Globus pallidus (tissue), 1 donor: ENCODE measurements at places on chromosomes 2 and 18.
A peak's percentile ranks its signal among the peaks of the same experiment; 100 is the strongest.

DNA sequence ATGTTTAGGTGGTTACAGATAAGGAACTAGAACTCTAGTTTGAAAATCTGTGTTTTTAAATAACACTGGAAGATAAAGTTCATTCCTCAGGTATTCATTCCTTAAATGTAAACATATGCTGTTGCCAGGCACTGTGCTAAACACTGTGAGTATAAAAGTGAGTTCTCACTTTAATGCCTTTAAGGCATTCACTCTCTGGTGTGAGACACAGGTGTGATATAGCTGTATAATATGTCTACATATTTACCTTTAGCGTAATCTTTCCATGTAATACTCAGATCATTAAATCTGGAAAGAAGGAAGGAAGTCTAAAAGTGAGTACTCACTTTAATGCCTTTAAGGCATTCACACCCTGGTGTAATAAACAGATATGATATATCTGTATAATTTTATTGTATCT, 472.6 kb downstream of the PARD3B start:
- no peak for DNase-seq

GRCh38 chr2:120344976-120345581, 857 bp upstream of the INHBB start:
- peak; percentile 11 for DNase-seq

GRCh38 chr2:107020392-107020791, 134.4 kb upstream of the ST6GAL2 start:
- DNase-seq, result no peak

DNA sequence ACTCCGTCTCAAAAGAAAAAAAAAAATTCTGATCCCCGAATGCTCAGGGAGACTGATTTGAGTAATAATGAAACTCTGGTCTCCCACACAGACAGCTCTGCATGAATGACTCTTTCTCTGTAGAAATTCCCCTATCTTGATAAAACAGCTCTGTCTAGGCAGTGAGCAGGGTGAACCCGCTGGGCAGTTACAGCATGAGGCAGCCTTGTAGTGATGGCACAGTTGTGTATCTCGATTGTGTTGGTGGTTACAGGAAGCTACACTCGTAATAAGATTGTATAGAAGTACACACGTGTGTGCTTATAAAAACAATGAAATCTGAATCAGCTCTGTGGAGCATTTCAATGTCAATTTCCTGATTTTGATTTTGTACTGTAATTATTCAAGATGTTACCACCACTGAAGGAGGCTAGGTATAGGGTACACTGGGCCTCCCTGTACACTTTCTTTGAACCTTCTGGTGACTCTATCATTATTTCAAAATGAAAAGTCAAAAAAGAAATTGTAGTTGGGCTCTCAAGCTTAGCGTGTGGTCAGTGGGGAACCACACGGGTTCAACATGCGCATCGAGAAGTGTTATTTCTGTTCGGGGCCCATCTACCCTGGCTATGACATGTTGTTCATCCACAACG, 34.9 kb upstream of the ATP8B1 start:
- no peak for DNase-seq

GRCh38 chr2:181602017-181602416, 54.9 kb downstream of the CERKL start:
- DNase-seq, result no peak

DNA sequence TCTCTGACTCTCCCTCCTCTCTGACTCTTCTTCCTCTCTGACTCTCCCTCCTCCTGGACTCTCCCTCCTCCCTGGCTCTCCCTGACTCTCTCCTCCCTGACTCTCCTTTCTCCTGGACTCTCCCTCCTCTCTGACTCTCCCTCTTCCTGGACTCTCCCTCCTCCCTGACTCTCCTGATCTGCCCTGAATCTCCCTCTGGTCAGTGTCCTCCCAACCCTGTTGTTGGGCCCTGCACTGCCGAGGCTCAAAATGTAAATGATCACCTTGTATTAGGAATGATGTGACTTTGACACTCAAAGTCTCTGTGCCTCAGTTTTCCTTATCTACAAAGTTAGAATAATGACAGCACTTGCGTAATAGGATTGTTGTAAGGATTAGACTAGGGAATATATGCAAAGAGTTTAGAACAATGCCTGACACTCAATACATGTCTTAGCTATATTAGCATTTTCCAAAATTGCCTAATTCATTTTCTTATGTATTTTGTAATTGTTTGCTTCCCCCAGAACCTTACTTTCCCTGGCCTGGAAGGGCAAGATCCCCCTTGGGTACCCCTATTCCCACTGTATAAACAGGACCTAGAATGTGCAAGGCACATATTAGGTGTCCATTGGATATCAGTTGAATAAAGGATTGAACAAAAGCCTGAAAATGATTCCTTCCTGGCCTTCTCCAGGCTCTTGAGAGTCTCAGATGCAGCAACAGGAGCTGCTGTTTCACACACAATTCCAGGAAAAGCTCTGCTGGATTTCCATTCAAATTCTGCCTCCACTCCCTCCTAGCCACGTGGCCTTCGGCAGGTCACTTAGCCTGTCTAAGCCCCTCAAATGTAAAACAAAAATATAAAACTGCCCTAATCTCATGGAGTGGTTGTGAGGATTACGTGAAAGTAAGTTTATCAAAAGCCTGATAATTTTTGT, 170.1 kb downstream of the INHBB start:
- no peak for DNase-seq

DNA sequence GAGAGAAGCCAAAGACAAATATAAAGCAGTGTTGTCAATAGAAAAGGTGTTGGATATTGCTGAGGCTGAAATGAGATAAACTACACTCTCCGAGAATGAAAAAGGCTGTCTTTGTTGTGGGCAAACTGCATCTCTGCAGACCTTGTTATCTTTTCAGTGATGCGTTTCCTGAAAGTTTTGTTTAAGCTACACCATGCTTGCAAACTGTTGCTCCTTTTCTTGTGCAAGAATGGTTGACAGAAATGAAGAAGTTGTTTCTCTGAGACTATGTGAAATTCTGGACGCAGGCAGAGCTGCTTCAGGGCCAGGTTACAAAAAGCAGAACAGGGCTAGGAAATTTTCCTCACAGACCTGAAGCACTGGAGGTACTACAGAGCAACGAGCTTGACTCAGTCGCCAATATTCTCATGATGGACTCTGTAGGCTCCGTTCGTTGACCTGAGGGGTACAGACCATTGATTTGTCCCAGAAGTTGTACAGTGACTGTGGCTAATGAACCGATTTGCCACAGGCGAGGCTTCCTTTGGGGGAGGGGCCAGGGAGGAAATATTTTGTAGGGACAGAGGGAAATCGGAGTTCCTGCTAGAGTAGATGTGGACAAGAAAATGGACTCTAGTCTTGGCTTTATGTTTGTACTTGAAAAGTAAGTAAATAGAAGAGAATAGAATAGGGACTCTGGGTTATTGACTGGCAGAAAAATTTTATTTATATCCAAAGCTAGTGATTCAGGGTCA, 3.5 kb upstream of the ATL2 start:
- DNase-seq, result no peak

DNA sequence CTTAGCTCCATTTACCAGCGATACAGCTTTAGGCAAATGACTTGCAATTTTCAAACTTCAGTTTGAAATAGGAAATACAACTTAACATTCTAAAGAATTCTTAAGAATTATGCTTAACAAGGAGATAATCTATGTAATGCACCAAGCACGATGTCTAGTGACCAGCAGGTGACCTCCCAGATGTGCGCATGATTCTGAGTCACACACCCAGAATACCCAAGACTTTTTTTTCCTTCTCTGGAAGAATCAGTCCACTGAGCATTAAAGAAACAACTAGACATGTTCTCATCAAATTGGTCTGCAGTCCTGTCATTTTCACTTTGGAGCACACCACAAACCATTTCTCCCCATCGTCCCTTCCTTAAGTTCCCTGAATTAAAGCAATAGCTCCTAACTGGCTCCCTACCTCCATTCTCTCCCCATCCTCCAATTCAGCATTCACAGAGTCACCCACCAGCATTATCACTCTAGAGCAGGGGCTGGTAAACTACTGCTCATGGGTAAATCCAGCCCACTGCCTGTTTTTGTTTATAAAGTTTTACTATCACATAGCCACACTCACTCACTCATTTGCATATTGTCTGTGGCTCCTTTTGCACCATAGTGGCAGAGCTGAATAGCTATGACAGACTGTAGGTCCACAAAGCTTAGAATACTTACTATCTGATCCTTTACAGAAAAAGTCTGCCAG, 13.2 kb downstream of the EVA1A start:
- DNase-seq, result no peak

GRCh38 chr2:120476141-120476540, 130.2 kb downstream of the INHBB start:
- DNase-seq, result no peak

DNA sequence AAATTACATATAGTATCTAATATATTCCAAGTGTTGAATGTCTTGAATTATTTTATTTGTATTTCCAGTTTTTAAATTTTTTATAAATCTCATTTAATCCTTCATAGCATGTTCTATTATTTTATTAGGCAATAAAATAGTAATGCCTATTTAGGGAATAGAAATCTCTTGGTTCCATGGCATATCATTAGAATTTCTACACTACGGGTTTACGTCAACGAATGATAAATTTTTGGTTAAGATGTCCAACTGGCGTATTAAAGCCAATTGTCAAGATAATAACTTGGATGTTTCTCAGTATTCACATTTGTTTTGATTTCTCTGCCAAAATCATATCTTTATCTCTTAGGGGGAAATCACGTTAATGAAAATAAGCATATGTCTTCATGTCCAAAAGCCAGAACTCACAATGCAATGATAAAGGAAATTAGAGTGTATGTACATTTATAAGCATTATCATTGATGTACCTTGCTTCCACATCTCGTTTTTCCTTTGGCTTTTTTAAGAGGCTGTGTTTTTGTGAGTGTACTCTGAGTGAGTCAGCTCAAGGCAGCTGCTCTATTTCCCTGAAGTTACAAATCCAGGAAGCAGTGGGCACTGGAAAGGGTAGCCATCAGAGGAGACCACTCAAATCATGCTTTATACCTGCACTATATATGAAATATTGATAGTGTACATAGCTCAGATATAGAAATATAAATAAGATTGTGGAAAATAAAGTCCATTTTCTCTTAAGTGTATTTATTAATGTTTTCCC, 115.8 kb upstream of the PDE1A start:
- no peak for DNase-seq

- DNase-seq, result no peak
Measured at GRCh38 chr2:15826273-15826717, 114.1 kb upstream of the MYCN start.

DNA sequence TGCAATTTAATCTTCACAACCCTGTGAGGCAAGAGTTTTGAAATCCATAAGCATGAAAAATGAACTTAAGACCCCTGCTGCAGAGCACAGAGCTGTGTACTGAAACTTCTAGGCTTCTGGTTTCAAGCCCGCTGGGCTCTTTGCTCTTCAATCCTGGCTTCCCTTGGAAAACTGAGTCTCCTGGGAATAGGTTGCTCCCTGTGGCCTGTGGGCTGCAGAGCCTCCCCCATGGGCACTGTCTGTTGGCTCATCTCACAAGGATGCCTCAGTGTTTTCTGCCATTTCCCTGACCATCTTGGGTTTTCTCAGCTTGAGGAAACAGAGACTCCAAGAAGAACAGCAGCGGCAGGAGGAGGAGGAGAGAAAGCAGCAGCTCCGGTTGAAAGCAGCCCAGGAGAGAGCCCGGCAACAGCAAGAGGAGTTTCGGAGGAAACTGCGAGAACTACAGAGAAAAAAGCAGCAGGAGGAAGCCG, 44.5 kb downstream of the SUMO1 start:
- no peak for DNase-seq

DNA sequence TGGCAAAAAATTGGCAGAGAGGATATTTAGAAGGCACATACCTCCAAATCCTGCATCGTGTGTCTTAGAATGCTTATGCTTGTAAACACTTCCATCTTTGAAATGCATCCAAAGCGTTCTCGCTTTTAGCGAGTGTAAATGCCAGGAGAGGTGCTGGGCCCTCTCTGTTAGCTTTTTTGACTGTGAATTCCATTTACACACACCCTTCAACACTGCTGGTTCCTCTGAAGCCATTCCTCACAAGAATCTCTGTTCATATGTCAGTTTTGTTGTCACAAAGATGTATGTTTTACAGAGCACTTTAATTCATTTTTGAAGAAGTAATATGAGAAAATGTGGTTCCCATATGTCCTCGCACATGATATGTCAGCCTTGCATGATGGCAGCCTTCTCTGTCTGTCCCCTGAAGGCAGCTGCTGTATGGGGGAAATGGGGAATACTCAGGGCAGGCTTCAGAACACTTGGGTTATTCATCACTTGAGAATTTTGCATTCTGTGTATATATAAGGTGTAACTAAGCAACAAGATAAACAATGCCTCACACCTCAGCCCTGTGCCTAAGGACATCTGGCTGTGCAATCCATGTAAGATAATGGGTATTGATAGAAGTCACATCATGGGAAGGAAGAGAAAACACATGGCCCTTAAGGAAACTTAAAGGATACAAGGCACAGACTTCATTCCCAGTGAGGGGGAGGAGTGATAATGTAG, 52.3 kb downstream of the RAB27B start:
- no peak for DNase-seq

GRCh38 chr2:234818937-234819336, 132.9 kb upstream of the SH3BP4 start:
- no peak for DNase-seq

GRCh38 chr2:22904126-22904684, 480.8 kb upstream of the KLHL29 start:
- peak; percentile 7 for DNase-seq

DNA sequence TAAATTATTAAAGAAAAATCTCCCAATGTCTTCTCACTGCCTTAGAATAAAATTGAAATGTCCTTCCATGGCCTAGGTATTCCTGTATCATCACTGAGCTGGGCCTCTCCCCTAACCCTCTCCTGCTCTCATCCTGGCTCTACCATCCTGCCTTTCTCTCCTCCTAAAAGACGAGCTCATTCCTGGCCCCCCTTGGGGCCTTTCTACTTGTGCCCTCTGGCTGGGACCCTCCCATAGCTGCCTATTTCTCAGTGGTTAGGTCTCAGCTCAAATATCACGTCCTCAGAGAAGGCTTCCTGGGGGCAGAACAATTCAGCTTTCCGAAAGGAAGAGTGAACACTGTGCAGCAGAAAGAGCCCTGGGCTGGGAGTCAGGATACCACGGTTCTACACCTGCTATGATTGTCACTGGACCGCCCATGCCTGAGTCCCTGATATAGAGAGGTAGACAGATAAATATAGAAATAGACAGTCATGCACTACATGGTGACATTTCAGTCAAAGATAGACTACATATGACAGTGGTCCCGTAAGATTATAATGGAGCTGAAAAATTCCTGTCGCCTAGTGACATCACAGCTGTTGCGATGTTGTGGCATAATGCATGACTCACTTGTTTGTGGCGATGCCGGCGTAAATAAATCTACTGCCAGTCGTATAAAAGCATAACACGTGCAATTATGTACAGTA, 9.4 kb downstream of the DNPEP start:
- no peak for DNase-seq
